ENCODE measurements at places on chromosomes 6 and 20.
A peak's percentile ranks its signal among the peaks of the same experiment; 100 is the strongest.

GRCh38 chr6:146312608-146313007 lies 231.0 kb upstream of the RAB32 start:
- DNase-seq, result no peak

DNA sequence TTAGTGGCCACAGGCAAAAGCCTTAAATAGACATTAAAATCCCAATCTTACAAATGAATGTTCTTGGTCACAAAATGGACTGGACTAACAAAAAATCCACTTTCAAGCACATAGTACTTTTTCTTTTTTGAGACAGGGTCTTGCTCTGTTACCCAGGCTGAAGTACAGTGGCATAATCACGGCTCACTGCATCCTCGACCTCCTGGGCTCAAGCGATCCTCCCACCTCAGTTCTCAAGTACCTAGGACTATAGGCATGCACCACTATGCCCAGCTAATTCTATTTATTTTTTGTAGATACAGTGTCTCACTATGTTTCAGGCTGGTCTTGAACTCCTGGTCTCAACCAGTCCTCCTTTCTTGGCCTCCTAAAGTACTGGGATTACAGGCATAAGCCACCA lies 59.4 kb downstream of the MAP3K5 start:
- DNase-seq, result no peak

GRCh38 chr6:95417856-95418255 lies 159.5 kb upstream of the MANEA start:
- no peak for DNase-seq

DNA sequence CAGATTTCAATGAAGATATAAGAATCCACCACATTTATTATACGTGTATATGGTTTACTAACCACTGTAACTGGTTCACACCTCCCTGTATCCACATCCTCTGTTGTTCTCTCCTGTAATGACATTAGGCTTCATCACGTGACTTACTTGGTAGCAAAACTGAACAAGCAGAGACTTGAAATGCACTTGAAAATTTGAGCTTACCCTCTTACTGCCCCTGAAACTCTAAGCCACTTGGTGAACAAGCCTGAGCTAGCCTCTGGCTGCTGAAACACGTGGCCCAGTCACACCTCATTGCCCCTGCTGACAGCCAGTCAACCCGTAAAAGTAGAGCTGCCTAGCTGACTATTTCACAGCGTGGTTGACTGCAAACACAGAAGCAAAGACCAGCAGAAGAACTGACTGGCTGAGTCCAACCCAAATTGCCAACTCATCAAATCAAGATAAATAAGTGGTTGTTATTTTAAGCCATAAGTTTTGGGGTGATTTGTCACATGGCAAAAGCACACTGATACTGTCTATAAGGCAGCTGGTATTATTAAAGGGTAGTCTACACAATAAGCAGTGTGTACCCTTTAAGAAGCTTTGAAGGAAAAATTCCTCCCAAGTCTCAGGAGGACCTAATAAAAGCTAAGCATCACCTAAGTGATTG lies 109.0 kb downstream of the RALGAPA2 start:
- DNase-seq, result no peak

GRCh38 chr20:18802012-18802634 lies 11.5 kb upstream of the SCP2D1 start:
- DNase-seq, result no peak

GRCh38 chr6:100057941-100058340 lies 63.9 kb upstream of the MCHR2 start:
- no peak for DNase-seq

GRCh38 chr6:139402876-139403386 lies 28.5 kb upstream of the CITED2 start:
- no peak for DNase-seq

DNA sequence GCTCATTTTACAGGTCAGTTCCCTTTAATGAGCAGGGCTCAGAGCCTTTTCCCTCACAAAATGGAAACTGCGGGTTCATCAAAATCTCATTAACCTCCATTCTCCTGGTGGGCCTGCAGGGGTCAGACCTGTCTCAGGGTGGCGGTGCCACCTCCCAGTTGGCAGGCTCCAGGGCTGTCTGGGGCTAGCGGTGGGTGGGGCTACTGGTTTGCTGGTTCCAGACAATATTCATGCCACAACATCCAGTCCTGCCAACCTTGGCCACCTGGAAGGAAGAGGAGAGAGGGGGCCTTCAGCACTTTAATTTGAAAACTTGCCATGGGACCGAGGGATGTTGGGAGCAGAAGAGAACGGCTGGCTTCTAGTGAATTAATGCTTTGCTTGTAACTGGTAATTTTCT lies 41.9 kb upstream of the CTNNBL1 start:
- peak; percentile 35 for DNase-seq

Data from amniotic epithelial cell (primary cell).